Stimulated activated CD4-positive, alpha-beta T cell treated with anti-CD3 and anti-CD28 coated beads, Interleukin-15, amount 100 ng/mL, for 1 hour (primary cell): ENCODE measurements at places on chromosomes 2 and 18.

GRCh38 chr2:190809139-190809764, 71.4 kb upstream of the GLS start:
- no peak for DNase-seq

DNA sequence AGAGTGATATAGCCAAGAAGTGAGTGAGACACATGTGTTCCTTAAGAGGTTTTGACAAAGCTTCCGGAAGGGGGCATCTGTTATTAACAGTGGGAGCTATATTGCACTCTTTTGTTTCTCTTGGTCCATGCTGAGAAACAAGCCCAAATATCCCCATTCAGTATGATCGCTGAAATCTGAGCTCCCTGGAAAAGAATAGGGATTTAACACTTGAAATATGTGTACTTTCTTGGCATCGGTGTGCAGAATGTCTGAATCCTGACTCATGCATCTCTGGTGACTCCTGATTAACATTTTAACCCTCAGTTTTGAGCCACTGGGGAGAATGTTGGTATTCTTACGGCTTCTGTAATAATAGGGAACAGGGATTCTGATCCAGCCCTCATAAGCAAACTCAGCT, 448.1 kb downstream of the TSN start:
- no peak for DNase-seq

GRCh38 chr2:145157036-145157675, 637.2 kb upstream of the ZEB2 start:
- no peak for DNase-seq

DNA sequence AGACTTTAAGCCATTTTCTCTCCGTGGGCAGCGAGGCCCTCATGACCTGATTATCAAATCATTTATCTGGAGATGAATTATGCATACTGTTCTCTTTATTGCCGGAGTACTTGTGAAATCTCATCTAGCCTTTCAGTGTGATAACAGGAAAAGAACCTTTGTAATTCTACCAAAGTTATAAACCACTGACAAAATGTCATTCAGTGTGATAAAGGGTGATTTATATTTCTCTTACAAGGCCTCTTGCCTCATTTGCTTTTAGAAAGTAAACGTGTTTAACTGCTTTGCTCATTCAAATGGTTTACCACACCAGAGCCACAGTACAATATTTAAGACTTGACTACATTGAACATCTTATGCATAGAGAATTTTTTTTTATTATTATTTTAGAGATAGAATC, 13.8 kb downstream of the MTCL1 start:
- DNase-seq = no peak
